ENCODE measurements at places on chromosomes 16 and 17.

DNA sequence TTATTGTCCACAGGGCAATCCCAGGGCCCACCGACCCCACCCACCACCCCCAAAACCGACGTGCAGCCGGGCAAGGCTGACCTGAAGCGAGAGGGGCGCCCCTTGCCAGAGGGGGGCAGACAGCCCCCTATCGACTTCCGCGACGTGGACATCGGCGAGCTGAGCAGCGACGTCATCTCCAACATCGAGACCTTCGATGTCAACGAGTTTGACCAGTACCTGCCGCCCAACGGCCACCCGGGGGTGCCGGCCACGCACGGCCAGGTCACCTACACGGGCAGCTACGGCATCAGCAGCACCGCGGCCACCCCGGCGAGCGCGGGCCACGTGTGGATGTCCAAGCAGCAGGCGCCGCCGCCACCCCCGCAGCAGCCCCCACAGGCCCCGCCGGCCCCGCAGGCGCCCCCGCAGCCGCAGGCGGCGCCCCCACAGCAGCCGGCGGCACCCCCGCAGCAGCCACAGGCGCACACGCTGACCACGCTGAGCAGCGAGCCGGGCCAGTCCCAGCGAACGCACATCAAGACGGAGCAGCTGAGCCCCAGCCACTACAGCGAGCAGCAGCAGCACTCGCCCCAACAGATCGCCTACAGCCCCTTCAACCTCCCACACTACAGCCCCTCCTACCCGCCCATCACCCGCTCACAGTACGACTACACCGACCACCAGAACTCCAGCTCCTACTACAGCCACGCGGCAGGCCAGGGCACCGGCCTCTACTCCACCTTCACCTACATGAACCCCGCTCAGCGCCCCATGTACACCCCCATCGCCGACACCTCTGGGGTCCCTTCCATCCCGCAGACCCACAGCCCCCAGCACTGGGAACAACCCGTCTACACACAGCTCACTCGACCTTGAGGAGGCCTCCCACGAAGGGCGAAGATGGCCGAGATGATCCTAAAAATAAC is 3.0 kb downstream of the SOX9 start:
- no peak for DNase-seq

DNA sequence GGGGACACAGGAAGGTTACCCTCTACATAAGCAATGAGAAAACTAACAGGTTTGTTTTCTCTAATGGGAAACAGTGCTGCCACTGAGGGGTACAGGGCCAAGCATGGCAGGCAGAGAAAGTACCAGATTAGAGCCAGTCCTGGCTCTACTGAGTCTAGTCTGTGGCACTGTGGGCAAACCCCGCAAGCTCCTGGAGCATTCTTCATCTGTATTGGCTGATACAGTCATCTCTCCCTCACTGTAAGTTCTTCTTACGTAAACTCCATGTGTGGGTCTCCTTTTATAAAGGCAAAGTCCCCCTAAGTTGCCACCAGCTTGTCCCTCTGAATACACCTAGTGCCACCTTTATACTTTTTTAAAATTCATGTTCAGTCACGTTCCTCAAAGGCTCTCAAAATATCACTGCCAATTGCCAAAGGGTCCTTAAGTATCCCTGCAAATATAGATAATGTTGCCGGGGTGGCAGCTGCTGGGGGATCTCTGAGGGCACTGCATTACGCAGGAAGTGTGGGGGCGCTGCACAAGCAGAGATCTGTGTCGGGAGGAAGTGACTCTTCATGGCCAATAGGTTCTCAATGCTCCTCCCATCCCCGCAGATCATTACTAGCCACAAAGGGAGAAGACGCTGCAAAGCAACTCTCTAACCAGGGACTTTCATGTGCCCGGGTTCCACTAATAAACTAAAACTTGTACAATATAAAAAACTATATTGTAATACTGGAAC is 18.8 kb downstream of the XPO6 start:
- DNase-seq: no peak

GRCh38 chr16:17160285-17160853 is 310.4 kb downstream of the XYLT1 start:
- no peak for DNase-seq

- no peak for DNase-seq
These were observed 16.0 kb downstream of the TRIM25 start for GRCh38 chr17:56897646-56898424.

DNA sequence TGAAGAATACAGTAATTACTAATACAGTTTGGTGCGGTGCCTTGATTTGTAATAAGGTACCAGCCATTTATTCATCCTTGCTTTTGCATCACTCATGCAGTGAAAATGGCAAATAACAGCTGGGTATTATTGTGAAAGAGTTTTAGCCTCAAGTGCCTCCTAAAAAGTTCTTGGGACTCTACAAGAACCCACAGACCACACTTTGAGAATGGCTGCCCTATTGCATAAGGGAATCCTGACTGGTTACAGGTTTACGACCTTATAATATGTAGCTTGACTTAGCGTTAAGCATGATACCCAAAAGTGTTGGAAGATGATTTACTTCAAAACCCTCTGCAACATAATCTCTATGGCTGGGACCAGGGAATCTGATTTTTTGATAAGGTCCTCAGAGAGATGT is 4.2 kb downstream of the MYH13 start:
- DNase-seq: no peak

GRCh38 chr17:68296217-68297191 is 5.2 kb downstream of the ARSG start:
- no peak for DNase-seq

DNA sequence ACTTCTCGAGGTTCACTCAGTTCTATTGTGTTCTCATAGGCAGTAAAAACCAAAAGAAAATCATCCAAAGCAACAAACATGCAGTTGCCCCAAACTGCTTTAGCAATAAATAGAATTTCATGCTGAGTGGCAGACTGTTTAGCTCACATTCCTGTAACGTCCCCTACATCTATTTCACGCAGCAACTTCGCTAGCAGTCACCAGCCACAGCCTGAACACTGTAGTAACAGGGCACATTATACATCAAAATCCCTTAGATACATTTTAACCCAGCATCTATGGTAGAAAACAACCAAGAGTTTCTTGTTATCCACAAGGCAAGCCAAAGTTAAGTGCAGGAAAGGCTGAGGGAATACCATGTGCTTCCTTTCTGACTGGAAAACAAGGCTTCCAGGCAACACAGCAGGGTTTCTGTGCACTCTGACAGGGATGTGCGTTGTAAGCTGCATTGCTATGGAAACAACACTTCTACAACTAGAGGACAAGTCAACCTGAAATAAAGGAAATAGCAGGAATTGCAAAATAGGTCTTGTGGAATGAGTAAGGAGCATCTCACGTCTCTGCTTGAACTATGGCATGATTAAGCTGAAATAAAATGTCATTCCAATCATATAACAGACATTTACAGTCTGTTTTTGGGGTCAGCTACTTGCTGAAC is 55.4 kb downstream of the CFDP1 start:
- DNase-seq: peak; percentile 99

GRCh38 chr16:10090816-10091215 is 91.4 kb downstream of the GRIN2A start:
- peak; percentile 83 for DNase-seq

DNA sequence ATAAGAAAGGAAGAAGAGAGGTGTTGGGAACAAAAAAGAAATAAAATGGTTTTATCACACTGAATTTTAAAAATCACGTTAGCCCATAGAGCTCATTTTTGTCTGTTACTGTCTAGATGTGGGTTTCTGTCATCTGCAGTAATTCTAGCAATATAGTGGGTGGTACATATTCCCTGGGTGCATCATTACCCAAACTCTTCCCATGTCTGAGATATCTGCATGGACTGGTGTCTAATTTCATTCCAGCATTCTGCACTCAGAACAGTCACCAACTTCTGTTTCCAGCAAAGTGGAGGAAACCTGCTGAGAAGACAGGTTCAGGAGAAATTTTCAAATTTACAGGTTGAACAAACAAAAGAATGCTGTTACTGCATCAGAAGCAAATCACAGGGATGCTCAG is 263.8 kb downstream of the CDH11 start:
- peak; percentile 16 for DNase-seq

- DNase-seq: peak; percentile 17
These were observed 98.7 kb downstream of the NPIPB11 start for GRCh38 chr16:29307598-29308507.

- DNase-seq: no peak
These were observed 185.3 kb downstream of the TMEM132E start for GRCh38 chr17:34764716-34765115.

DNA sequence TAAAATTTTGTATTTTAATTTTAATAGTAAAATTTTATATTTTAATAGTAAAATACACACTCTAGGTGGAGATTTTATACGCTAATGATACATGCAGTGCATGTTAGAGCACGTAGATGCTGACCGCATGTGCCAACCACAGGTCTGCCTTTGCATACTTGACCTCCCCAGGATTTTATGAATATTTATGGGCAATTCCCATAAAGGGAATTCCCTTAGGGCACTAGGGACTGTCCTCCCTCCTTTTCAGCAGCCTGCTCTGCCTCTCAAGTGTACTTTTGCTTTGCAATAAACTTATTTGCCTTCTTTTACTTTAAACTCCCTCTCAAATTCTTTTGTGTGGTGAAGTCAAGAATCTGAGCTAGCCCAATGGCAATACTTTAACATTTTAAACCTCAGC is 217.7 kb upstream of the CDH8 start:
- DNase-seq: no peak

DNA sequence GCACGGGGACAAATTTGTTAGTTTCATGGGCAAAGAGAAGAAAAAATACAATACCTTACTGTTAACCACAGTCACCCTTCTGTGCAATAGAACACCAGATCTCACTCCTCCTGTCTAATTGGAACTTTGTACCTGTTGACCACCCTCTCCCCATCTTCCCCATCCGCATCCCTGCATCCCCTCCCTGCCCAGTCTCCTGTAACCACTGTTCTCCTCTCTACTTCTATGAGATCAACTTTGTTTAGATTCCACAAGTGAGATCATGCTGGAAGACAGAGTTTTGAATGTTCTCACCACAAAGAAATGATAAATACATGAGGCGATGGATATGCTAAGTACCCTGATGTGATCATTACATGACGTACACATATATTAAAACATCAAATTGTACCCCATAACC is 47.7 kb downstream of the CLEC16A start:
- peak; percentile 72 for DNase-seq

GRCh38 chr17:72931163-72931562 is 161.3 kb downstream of the SLC39A11 start:
- DNase-seq: no peak

DNA sequence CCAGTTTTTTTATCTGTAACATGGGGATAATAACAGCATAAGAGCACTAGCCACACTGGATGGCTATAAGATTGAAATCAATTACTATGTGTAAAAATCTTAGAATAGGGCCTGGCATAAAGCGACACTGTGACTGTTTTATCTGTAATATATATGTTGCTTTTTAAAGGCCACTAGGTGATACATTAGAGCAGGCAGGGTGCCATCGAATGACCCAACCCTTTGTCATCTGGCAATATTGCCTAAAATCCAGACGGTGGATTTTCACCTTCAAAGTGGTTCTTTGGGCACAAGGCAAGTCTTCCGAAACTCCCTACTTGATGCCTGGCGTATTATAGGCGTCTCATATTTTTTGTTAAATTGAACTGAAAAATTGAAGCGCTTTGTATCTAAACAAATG is 69.1 kb downstream of the PRKCA start:
- DNase-seq: no peak

DNA sequence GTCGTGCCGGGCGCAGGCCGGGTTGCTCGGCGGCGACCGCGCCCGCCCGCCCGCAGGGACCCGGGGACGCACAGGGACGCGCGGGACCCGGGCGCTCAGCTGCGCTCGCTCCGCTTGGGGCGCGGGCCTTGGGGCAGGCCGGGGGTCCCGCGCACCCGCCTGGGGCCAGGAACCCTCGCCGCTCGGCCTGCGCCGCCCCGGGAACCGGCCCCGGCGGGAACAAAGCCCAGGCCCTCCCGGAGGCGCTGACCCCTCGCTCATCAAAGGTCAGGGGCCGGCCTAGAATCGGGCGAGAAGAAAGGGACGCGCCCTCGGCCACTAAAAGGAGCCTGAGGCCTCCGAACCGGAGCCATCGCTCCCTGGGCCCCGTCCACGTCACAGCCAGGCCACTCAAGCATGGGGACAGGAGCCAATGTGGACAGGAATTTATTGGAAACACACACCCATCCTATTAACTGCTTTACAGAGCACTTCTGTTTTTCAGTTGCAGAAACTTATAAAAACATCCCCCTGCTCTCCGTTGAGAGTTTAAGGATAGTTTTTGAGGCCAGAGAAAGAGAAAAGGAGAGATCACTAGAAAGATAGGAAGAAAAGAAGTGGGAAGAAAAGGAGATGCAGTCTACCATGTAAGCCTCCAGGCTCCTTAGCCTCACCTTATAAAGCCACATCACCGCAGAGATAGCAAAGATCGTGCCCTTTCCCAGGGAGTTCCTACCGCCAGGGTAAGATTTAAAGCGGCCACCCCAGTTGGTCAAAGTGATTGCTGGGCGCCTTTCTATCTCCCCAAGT is 558 bp upstream of the ZFHX3 start:
- DNase-seq: peak; percentile 40

DNA sequence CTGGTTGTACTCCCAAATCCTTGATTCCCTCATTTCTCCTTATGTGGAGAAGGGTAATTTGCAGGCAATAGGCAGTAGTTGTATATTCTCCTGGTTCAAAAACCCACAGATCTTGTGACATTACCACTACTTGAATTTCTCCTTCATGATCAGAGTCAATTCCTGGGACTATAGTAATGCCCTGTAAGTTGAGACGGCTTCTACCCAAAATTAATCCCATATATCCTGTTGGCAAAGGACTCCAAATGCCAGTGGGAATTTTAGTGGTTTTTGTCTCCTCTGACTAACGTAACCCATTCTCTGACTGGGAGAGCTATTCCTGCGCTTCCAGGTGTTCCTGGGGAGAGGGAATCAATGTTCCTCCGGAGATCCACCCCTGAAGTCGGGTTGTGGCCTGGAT is 11.6 kb upstream of the ZNF689 start:
- DNase-seq: peak; percentile 69

DNA sequence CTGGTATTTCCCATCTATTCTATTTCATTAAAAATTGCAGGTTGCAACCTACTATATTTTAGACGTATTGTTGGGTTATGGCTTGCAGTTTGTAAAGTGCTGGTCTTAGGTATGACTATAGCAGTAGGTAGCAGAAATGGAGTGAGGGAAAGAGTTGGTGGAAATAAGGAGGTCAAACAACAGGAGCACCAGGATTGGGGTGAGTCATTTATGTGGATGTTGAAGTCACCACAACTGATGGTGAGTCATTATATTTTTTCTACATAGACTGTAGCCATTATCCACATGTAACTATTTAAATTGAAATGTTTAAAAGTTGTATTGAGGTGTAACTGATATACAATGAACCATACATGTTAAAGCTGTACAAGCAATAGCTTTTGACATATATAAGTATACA is 25.0 kb upstream of the HS3ST3A1 start:
- DNase-seq: peak; percentile 69
